Brain pericyte (primary cell): ENCODE measurements at places on chromosomes 16 and 17.

GRCh38 chr16:16164243-16164642, 59.1 kb downstream of the ABCC6 start:
- no peak for DNase-seq

- DNase-seq: no peak
Observed at GRCh38 chr17:6040504-6040903, 29.7 kb upstream of the WSCD1 start.

DNA sequence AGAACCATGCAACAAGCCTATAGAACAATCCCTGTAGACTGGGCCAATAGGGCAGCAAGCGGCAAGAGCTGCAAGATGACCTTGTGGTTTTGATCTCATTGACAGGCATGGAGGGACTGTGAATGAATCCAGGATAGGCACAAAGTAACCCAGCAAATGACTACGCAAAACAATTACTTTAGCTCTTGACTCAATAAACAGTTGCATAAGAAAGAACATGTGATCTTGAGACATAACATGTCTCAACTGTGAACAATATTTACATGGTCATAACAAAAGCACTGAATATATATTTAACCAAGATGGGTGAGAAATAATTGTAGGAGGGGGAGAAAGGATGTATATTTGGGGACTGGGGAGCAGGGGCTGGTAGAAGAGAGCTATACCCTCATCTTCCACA, 313.7 kb upstream of the CDH5 start:
- no peak for DNase-seq

- no peak for DNase-seq
Observed at GRCh38 chr17:58335779-58336455, 7.3 kb upstream of the TSPOAP1 start.

- DNase-seq: no peak
Observed at GRCh38 chr16:74053312-74053711, 243.3 kb upstream of the PSMD7 start.

GRCh38 chr17:27613433-27613832, 17.6 kb upstream of the LGALS9 start:
- DNase-seq: no peak

DNA sequence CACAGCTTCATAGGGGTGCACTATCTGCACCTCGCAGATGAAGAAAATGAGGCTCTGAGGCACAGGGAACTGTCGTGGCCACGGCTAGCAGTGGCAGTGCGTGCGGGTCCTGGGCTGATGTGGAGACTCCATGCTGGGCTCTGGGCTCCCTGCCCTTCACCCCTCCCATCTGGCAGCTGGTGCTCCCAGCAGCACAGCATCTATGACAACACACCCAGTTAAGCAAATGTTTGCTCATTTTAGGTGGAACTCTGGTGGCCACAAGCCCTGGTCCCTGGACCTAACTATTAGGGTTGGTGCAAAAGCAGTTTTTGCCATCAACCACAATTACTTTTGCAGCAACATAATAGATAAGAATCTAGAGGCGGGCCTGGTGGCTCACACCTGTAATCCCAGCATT, 30.9 kb downstream of the IFT140 start:
- DNase-seq: no peak

- no peak for DNase-seq
Observed at GRCh38 chr17:72025113-72025512, 95.7 kb upstream of the SOX9 start.

DNA sequence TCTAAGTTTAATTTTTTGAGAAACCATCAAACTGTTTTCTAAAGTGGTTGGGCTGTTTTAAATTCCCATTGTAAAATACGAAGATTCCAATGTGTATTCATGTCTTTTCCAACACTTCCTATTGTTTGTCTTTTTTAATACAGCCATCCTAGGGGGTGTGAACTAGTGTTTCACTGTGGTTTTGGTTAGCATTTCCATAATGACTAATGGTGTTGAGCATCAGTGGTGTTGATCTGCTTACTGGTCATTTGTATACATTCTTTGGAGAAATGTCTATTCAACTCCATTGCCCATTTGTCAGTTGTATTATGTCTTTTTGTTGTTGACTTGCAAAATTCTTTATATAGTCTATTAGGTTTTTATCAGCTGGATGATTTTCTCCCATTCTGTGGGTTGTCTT, 239.2 kb upstream of the AXIN2 start:
- no peak for DNase-seq

DNA sequence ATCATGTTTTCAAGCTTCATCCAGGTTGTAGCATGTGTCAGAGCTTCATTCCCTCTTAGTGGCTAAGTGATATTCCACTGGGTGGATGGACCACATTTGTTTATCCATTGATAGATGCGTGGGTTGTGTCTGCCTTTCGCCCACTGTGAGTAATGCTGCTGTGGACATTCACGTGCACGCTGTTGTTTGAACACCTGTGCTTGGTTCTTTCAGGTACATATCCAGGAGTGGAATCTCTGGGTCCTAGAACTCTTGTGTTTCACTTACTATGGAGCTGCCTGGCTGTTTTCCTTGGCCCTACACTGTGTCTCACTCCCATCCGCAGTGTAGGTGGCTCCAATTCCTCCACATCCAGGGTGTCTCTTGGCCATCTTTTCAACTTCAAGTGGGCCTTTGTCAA, 224.2 kb downstream of the C16orf95 start:
- DNase-seq: no peak

GRCh38 chr17:10151667-10152496, 46.5 kb downstream of the GAS7 start:
- DNase-seq: no peak

DNA sequence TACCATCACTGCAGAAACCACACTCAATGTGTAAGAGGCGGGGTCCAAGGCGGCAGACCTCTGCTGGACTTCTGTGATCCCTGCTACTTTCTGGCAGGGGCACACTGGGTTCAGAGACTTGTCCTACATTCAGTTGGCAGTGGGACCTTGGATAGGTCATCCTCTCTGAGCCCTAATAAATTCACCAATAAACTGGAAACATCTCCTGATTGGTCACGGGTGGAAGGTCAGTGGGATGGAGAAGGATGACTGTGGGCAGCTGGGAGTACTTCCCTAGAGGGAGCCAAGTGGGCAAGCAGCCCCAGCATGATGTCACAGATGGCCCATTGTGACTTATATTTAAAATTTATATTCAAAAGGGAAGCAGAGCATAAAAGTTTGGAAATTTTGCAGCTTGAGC, 49.7 kb downstream of the RNF112 start:
- DNase-seq: no peak

- no peak for DNase-seq
Observed at GRCh38 chr17:79159926-79160325, 85.3 kb downstream of the ENGASE start.

- no peak for DNase-seq
Observed at GRCh38 chr16:84243732-84244131, 3.9 kb upstream of the KCNG4 start.

- no peak for DNase-seq
Observed at GRCh38 chr16:901715-902601, 68.8 kb downstream of the LMF1 start.

- DNase-seq: no peak
Observed at GRCh38 chr17:72850410-72851118, 241.9 kb downstream of the SLC39A11 start.

DNA sequence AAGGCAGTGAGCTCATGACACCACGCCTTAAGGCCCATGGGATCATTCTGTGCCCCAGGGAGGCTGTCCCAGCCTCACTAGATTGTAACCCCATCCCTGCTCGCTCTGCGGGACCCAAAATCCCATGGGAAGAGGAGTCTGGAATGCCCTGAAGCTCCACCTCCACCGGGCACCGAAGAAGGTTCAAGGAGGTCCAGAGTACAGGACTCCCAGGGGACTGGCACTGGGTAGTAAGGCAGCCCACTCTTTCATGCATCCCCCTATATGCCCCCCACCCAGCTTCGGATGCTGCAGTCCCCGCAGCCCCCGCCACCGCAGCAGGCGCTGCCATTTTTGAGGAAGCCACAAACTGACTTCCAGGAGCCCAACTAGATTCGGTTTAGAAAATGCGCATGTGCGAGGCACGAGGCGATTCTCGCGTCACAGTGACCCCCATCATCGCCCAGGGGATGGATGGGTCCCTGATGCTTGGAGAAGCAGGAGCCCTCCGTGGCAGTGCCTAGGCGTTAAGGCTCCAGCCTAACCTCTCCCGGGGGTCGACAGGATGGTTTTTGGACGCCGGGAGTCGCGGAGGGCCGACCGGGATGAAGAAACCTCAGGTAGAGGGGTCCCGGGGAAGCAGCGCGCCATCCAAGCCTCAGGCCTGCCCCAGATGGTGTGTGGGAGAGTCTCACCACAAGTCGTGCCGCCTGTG, 1681.0 kb downstream of the TP53TG3F start:
- DNase-seq: no peak

DNA sequence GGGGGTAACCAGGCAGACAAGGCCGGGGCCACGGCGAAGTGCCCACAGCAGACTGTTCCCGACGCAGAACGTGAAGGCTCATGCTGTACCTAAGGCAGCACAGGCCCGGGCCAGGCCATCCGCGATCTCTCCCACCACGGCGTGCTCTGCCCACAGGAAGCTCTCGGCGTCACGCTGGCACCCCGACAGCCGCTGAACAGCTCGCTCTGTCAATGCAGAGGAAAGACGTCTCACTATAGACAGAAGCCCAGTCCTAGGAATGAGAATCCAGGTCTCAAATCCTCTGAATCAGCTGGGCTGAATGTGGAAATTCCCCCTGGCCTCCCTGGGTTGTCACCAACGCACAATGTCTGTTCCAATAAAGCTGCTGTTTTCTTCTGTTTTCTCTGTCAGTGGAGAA, 21.4 kb downstream of the SERPINF1 start:
- DNase-seq: no peak

DNA sequence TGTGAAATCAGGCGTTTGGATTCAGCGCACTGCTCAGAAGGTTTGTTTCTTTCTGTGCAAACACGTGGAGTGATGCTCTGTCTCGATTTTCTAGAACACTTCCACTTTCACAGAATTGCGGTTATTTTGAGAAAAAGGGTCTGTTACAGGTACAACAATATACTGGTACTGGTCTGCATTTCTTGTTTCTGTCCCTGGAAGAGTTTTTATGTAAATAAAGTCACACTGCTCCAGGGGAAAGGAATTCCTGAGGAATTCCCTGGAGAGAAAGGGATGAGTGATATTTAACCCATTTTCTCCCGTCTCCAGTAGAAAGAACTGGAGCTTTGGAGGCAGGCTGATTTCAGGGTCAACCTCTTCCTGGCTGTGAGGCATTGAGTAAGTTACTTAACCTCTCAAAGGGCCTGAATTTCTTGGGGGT, 16.2 kb upstream of the RMI2 start:
- DNase-seq: no peak

- DNase-seq: no peak
Observed at GRCh38 chr16:21097151-21097550, 53.5 kb downstream of the DNAH3 start.

DNA sequence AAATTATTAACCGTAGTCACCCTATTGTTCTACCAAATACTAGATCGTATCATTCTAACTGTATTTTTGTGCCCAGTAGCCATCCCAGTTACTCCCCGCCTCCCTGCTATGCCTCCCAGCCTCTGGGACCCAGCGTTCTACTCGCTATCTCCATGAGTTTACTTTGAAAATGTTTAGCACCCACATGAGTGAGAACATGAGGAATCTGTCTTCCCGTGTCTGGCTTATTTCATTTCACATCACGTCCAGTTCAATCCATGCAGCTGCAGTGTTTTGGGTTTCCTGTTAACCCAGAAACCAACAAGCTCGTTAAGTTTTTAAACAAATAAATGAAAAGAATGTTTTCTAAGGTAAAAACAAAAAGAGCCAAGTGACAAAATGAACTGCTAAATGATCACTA, 82.1 kb downstream of the VPS53 start:
- no peak for DNase-seq

DNA sequence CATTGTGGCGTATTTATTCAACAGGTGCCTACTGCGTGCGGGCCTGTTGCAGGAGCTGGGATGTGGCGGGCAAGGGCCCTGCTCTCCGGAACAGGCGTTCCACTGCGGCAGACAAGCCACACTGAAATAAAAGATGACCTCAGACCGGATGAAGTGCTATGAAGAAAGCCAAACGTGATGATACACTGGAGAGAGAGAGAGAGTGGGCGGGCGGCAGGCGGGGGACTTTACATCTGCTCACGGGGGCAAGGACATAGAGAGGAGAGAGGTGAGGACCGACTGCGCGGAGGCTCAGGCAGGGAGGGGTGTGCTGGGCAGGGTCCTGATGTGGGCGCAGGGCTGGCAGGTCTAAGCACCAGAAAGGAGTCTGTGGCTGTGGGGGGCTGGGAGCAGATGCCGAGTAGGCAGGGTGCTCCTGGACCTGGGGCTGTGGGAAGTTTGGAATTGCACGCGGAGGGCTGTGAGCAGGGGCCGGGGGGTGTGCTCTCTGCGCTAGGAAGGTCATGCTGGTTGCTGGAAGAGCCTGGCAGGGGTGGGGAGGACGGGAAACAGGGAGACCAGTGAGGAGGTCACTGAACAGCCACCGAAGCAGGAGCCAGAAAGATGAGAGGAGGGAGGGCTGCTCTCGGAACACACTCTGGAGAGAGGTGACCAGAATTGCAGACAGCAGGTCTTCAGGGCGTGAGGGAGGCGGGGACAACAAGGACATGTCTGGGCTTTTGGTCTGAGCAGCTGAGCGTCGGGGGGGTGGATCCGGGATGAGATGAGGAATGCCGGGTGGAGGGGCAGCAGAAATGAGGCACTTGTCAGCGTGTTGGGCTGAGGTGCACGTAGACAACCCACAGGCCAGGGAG, 9.9 kb downstream of the MXRA7 start:
- no peak for DNase-seq

DNA sequence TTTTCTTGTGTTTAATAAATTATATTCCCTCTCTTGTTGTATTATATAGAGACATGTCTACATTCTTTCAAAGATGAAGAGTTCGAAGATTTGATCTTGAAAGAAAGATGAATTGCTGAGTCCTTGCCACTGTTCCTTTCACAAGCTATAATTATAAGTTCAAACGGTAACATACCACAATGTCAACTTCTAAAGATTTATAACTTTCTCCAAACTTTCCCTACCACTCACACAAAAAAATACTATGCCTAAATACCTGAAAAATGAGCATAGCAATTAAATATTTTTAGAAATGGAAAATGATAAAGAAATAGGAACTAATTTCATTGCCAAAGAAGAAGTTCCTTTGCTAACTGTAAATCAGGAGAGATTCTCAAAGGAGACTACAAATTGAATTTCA, 50.6 kb downstream of the BRIP1 start:
- no peak for DNase-seq

- no peak for DNase-seq
Observed at GRCh38 chr17:32943206-32943605, 15.3 kb downstream of the TMEM98 start.

GRCh38 chr16:58027161-58027915, 1.8 kb downstream of the MMP15 start:
- DNase-seq: no peak

- no peak for DNase-seq
Observed at GRCh38 chr17:10612957-10613744, 44.0 kb downstream of the MYH3 start.

- no peak for DNase-seq
Observed at GRCh38 chr17:53475002-53475401, 347.7 kb upstream of the KIF2B start.
